ENCODE measurements at places on chromosomes 2 and 18. TPM values are rescaled to one million over a fixed set of nuclear protein-coding genes. Genes with fewer than 3 reads are reported as not detected.
A peak's percentile ranks its signal among the peaks of the same experiment; 100 is the strongest.

GRCh38 chr18:75029481-75029880, 179.5 kb downstream of the PTGR3 start:
- DNase-seq = no peak

DNA sequence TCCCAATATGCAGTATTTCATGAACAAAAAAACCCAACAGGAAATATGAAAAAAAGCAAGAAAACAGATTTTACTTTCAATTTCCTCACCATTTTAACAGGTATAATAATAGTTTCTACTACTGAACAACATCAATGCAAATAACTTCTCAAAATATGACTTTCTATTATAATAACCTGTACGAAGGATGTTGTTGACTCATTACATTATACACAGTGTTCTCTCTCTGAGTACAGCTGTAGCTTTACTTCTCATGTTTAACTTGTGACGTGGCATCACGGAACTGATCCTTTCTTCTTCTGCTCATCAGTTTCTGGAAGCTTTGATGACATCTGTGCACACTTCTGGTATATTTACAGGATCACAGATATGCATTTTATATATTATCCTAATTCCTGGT, 40.0 kb downstream of the FAM228A start:
- DNase-seq = no peak

- peak; percentile 65 for DNase-seq
Measured at GRCh38 chr2:23381084-23381483, 3.9 kb upstream of the KLHL29 start.

- DNase-seq = no peak
Measured at GRCh38 chr2:168574856-168575630, 119.0 kb downstream of the CERS6 start.

- no peak for DNase-seq
Measured at GRCh38 chr2:194015751-194016150, 1641.3 kb upstream of the SLC39A10 start.

- DNase-seq = no peak
Measured at GRCh38 chr2:119117891-119118882, 40.4 kb downstream of the C1QL2 start.

GRCh38 chr2:9757501-9758264, 85.6 kb upstream of the TAF1B start:
- DNase-seq = peak; percentile 77

- no peak for DNase-seq
Measured at GRCh38 chr2:97900806-97901205, 94.9 kb downstream of the TMEM131 start.

DNA sequence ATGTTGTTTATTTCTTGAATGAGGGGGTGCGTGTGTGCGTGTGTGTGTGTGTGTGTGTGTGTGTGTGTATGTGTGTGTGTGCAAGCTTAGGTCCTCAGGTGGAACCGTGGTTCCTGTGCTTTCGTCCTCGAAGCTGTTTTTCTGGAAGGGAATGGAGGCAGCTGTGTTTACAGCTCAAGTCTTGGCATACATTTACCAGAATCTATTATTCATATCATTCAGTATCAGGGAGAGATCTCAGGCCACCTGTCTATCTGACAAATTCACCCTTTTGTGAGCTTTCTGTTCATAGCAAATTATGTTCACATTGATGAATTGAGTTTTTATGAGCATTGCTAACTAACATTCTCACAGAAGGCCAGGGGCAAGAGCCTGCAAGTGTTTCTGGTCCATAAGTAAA, 550.4 kb downstream of the ARHGAP15 start:
- DNase-seq = no peak

GRCh38 chr2:156797832-156798231, 361.7 kb downstream of the GPD2 start:
- DNase-seq = no peak

GRCh38 chr2:216108967-216109921, at the start of gene XRCC5:
TSS of gene XRCC5 (plus strand) at chr2:216109348. CDS start at chr2:216109437, 89 bp downstream.
- DNase-seq = peak; percentile 99

DNA sequence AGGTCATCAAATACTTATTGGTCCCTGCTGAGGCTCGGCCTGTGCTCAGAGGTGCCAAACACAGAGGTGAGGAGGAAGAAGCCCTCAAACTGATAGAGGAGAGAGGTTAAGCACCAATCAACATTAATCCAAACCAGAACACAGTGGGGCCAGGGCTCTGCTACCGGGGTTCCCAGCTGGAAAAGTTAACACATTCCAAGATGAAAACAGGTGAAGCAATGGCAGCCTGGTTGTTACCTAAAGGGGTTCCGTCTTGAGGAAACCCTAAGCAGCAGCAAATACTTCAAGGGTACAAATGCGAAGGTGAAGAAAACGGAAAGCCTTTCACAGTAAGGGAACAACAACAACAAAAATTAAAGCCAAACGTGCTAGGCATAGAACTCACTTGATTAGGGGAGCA, 5.4 kb downstream of the TGFA start:
- DNase-seq = no peak

- no peak for DNase-seq
Measured at GRCh38 chr2:64492272-64492671, 31.9 kb upstream of the AFTPH start.

- no peak for DNase-seq
Measured at GRCh38 chr18:44508474-44508873, 172.2 kb upstream of the SETBP1 start.

- no peak for DNase-seq
Measured at GRCh38 chr2:94871226-94872087, at the start of gene TEKT4. TSS of gene TEKT4 (plus strand) at chr2:94871430. CDS start at chr2:94871580, 150 bp downstream.

GRCh38 chr2:101204400-101205115, 48.1 kb upstream of the CNOT11 start:
- DNase-seq = no peak

DNA sequence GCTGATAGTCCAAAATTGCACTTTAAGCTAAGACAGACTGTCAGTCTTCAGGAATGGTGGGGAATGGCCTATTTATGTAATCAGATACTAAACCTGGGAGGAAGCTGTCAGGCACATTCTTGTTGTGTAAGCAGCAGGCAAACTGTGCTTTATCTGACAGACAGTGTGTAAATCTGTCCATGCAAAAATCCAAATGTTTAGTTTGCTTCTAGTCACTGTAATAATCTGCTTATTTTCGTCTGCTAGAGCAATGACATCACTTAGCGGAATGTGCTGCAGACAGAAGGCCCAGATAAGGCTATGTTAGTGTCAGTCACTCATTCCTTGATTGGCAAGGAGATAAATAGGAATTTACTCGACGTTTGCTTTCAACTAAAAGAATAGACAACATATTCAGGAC, 263.5 kb downstream of the ZNF407 start:
- no peak for DNase-seq

DNA sequence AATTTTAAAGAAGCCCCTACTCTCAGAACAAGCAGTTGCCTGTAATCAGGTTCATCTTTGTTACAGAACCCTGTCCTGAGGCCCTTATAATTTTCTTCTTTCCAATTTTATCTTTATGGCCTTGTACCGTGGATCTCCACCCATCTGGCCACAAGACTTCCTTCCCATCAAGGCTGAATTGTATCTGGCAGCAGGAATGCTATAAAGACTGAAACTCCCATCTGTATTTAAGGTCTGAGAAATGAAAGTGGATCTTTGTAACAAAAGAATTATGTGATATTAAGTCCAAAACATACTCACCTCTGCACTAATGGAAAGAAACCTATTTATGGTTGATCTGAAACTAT, 91.8 kb downstream of the METTL8 start:
- DNase-seq = no peak

DNA sequence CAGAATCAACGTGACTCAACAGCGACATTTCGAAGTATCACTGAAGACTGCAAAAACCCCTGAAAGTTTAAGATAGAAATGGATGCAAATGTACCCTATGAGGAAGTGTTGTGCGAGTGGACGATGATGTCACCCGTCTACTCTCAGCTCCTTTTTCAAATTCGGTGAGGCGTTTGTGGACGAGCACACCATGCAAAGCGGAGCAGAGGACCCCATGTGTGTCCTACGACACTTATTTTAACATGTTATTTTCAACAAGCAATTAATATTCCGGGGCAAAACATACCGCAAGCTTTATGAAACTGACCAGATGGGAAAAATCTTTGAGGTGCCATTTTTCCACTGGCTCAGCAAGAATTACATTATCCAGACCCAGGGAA, 2.0 kb downstream of the PXDN start:
- no peak for DNase-seq

GRCh38 chr18:79108549-79109215, 39.5 kb downstream of the ATP9B start:
- no peak for DNase-seq

GRCh38 chr2:214482728-214483127, 71.9 kb downstream of the VWC2L start:
- DNase-seq = no peak

- DNase-seq = no peak
Measured at GRCh38 chr2:195601361-195601760, 55.7 kb upstream of the SLC39A10 start.

- DNase-seq = no peak
Measured at GRCh38 chr2:53886406-53887280, 26.9 kb upstream of the GPR75 start.

GRCh38 chr2:225171350-225171749, 129.1 kb upstream of the DOCK10 start:
- DNase-seq = no peak

DNA sequence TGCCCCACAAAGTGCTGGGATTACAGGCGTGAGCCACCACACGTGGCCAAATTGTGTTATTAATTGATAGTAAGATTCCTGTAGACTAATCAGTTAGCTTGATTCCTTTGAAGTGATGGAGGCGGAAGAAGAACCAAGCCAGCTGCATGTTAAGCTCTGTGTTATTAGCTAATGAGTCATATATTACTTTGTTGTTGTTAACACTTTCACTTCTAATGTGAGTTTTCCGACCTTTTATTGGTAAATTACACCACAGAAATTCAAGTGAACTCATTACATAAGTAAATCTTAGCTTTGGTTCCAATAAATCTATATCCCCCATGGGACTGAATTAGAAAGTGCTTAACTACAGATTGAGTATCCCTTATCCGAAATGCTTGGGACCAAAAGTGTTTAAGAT, 20.3 kb downstream of the CHMP1B start:
- DNase-seq = no peak

GRCh38 chr2:47058003-47058931, 96.8 kb downstream of the STPG4 start:
- peak; percentile 64 for DNase-seq

DNA sequence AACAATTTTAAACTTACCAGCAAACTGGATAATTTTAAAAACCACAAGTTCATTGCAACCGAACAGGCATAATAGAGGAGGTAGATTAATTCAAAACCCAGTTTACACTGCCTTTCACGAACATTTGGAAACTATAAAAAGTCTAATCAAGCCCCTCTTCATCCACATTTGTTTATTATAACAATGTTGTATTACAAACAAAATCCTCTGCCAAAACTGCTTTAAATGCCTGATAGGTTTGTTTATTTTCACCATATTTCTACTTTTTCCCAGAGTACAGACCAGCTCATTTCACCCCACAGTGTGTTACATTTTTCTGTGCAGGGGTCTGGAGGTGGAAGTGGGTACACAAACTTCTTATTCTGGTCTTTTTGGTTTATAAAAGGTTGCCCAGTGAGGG, 184.2 kb downstream of the OSR1 start:
- DNase-seq = no peak

DNA sequence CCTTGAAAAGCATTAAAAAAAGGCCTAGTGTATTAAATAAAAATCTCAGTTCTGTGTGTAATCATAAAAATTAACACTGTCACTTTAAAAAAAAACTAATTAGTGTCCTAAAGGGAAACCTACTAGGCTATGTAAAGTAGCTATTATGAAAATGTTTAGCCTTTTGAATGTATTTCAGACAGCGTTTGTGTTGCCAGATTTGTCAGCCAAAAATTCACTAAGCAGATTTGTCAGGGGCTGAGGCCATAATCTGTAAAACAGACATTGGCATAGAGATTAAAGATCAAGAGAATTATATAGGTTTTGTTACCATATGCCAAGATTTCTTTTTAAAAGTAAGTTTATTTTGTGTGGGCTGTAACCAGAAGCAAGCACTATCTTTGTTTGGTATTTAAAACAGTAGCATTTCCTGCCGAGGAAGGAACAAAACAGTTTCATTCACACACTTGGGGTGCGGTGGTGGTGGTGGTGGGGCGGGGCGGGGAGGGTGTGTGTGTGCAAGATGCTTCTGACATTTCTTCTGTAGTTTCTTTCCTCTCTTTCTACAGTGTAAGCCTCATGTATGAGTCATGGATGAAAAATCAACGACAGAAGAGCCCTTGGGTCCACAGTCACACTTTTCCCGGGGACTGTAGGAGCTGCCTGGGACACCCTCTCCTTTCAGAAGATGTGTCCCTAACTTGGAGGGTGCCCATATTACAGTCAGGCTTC, 328.5 kb upstream of the FANCL start:
- no peak for DNase-seq

- DNase-seq = no peak
Measured at GRCh38 chr18:59459369-59460071, 100.5 kb upstream of the LMAN1 start.

The REG3A gene
- total RNA-seq = not detected

The CMPK2 gene
- 5.7 TPM for total RNA-seq

The INHA gene
- total RNA-seq = 17.3 TPM

The TMEM163 gene
- total RNA-seq = 3.3 TPM

The CD28 gene
- total RNA-seq = 0.68 TPM

The CYBRD1 gene
- 118 TPM for total RNA-seq

The CRYGC gene
- total RNA-seq = not detected

The APCDD1 gene
- 76.1 TPM for total RNA-seq

The MERTK gene
- total RNA-seq = 9.1 TPM

The RAB27B gene
- total RNA-seq = 0.08 TPM

All from right cardiac atrium (tissue), 5 donors.